Stomach (tissue), 19 donors: ENCODE measurements at places on chromosomes 5 and 9. TPM values are rescaled to one million over a fixed set of nuclear protein-coding genes. Genes with fewer than 3 reads are reported as not detected.
A peak's percentile ranks its signal among the peaks of the same experiment; 100 is the strongest.

GRCh38 chr5:126481243-126481642 lies 58.0 kb downstream of the GRAMD2B start:
- DNase-seq = no peak

GRCh38 chr5:119919279-119919678 lies 289.9 kb downstream of the FAM170A start:
- no peak for DNase-seq

Gene MBLAC2
- total RNA-seq = 0.58 TPM

GRCh38 chr5:75701856-75702255 lies 15.4 kb downstream of the POC5 start:
- DNase-seq = no peak

Gene DEPDC1B
- total RNA-seq = 0.14 TPM

- no peak for DNase-seq
Measured at GRCh38 chr9:106557996-106558667, 304.8 kb upstream of the ZNF462 start.

Gene LECT2
- total RNA-seq = not detected

DNA sequence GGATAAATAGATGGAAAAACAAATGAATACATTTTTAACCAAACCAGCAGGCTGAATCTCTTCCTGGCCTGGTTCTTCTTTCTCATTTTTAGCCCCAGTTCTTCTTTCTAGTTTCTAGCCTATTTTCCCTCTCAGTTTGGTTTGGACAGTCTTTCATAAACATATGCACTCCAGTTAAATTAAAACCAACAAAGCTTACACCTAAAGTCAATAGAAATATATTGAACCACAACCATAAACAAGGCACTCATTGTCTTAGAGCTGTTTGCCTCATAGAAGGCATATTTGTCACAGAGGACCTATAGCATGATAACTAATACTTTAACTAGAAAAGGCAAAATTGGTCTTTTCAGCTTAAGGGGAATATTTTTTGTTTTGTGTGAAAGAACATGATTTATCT lies 638.3 kb downstream of the NR2F1-AS1 start:
- no peak for DNase-seq

GRCh38 chr9:88991066-88992034 lies at the start of gene S1PR3:
Gene S1PR3, plus strand, starts transcription at chr9:88991468. Its CDS starts 9,733 bp downstream, at chr9:89001201.
- peak; percentile 64 for DNase-seq

Gene GLDC
- 2.2 TPM for total RNA-seq

Gene FNBP1
- total RNA-seq = 72.8 TPM

Gene OXCT1
- 33.3 TPM for total RNA-seq
